ENCODE measurements at places on chromosomes 3 and 15.

GRCh38 chr15:51191766-51192165 lies 97.1 kb upstream of the TNFAIP8L3 start:
- DNase-seq: no peak

DNA sequence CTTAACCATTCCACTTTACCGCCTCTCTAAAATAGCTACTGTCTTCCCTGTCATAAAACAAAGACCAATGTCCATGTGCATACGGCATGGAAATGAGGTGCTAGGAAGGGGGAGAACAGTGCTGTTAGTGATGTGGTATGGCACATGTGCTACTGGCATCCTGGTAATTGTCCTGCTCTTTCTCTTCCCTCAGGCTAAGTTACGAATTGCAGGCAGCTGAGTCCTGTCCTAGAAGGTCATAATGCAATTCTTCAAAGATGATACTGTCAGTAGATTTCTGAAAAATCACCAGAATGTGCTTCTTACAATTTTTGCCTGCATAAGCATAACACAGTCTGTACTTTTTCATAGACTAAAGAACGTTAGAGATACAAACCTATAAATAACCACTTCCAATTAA lies 216.8 kb downstream of the RSL24D1 start:
- no peak for DNase-seq

DNA sequence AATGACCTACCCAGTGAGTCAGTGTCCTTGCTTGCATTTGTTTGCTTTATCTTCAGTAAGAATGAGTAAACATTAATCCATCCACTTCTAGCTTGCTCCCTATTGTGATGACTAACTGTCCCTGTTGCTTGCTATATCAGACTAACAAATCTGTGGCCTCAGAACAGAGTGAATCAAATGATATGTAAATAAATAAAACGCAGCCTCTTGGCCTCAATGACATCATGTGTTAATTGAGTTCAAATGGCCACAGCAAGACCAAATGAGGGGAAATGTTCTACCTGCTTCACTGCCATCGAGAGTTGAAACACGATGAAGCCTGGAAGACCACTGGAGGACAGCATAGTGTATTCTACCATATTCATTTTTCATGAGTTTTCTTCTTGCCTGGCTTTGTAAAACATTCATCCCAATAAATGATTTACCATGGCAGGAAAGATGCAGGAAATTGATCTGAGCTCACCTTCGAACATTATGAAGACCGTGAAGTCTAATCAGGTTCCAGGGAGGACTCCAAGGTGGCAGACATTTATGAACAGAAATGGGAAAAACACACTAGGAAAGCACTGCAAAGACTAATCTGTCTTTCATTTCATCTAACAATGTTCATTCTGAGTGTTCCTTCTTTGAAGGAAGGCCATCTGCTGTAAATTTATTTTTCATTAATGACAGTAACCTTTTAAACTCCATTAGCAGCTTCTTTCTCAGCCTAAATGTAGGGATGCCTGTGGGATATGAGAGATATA lies 1144.5 kb downstream of the TUSC7 start:
- no peak for DNase-seq

DNA sequence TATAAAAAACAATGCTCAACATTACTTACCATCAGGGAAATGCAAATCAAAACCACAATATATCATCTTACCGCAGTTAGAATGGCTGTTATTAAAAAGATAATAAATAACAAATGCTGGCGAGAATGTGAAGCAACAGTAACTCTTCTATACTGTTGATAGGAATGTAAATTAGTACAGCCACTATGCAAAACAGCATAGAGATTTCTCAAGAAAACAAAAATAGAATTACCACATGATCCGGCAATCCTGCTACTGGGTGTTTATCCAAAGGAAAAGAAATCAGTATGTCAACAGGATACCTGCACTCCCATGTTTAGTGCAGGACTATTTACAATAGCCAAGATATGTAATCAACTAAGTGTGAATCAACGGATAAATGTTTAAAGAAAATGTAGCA lies 48.1 kb downstream of the ADAM10 start:
- no peak for DNase-seq

DNA sequence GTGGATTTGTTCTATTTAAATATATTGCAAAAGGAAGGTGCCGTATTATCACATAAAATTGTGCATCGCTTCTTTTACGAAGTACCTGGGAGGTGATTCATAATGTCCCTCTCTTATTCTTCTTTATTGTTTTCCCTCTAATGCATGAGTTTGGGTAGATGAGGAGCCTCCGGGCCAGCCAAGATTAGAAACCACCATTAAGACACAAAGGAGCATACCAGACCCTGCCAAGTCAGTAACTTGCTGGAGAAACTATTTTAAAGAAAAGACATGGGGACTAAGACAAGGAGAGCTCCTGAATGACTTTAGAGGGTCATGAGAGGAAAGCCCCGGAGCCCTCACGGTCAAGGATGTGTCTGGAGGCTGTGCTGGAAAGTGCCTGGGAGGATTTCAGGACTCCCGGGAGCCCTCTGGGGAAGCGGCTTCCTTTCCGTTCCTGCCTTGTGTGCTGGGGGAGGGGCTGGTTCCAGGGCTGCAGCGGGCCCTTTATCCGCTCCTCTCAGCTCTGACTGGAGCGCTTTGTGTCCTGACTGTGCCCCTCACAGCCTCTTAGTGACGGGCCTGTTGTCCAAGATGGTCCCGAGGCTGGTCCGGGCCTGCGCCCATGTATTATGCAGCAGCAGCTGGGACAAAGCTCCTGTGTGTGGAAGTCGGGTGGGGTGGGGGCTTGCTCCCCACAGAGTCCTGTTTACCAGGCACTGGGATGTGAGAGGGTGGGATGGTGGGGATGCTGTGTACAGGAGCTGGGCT lies 35.7 kb downstream of the CORO2B start:
- DNase-seq: peak; percentile 100

DNA sequence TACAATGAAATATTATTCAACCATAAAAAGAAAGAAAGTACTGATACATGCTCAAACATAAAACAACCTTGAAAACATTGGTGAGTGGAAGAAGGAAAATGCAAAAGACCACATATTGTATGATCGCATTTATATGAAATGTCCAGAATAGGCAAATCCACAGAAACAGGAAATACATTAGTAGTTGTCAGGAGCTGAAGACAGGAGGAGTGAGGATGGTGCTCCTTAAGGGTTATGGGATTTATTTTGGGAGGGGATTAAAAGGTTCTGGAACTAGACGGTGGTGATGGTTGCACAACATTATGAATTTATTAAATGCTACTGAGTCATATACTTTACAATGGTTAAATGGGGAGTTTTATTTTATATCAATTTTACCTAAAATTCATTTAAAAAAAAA lies 12.1 kb upstream of the MAGI1 start:
- no peak for DNase-seq

- DNase-seq: no peak
These were observed 1.9 kb downstream of the TKT start for GRCh38 chr3:53253707-53254508.

DNA sequence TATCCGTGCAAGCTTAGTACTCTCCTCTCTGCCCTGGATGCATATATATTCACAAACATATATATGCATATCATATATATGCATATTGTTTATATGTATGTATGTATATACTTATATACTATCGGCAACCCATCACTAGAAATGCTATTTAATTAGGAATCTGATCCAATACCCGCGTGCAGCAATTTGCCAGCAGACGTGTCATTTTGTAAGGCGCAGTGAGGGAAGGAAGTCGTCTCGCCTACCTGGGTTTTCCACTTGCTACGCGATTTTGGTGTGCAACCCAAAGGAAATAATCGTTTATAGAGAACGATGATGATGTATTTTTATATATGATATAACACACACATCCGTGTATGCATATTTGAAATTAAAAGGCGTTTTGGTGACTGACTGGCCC lies 5.6 kb upstream of the FEZF2 start:
- DNase-seq: no peak

GRCh38 chr15:43133430-43134156 lies at the start of gene TMEM62:
Gene TMEM62 (plus strand): TSS chr15:43133586. CDS start chr15:43133803, 217 bp downstream.
- DNase-seq: peak; percentile 71

DNA sequence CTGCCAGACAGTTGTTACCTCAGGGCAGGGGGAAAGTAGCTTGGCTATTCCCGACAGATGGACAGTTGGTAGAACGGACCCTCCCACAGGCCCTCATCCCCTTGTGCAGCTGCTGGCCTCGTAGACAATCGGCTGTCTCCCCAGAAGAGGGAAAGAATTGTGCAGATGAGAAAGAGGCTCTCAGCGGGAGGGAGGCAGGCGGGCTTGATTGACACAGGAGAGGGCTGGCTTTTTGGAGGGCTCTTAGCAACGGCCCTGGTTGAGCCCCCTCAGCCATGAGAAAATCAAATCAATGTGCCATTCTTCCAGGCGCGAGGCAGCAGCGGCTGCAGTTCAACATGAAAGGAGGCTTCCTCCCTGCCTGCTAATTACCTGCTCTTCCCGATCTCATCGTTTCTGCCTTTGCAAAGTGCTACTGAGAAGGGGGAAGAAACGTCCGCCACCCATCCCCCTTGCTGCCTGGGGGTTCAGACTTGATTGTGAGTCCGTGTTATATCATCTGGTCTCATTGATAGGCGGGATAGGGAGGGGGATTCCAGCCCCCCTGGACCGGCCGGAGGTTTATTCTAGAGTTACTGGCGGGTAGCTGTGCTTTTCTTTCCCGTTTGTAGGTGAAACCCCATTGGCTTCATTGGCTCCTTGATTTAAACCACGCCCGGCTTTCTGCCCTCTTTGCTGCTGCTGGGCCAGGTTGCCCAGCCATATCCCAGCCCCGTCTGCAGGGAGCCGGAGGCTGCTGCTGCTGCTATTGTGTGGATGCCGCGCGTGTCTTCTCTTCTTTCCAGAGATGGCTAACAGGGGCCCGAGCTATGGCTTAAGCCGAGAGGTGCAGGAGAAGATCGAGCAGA lies at the start of gene TAGLN3:
TSS of gene TAGLN3 (plus strand) at position 287 of the 848 bp plus-strand sequence. CDS start at position 788, 501 bp downstream.
- peak; percentile 48 for DNase-seq

DNA sequence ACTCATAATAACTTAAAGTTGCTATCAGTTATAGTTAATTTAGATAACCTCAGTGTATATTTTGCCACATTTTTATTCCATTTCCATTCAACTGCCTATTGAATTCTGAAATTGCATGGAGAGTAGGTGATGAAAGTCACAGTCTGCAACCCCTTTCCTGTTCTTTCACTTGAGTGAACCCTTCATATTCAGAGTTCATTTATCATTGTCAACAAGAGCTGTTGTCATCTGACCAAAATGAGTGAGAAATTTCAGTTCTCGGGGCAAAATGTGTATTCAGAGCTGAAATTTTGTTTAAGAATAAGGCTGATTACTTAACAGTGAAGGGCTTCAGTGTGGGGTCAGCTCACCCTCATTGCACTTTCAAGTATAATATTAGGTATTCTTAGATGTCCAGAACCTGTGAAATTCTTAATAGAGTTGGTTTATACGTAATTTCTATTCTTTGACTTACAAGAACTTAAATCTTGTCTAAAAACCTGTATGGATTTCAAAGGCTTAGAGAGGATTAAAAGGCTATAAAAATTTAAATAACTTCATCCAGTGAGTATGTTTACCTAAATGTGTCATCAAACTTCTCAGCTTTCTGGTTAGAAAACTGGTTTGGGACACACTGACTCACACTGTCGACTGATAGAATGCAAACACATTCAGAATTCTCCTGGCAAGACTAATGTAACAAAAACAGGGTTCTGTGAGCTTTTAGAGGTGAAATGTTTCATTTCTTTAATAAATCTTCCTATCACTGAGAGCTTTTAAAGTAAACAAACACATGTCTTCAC lies 92.2 kb downstream of the CMSS1 start:
- no peak for DNase-seq

DNA sequence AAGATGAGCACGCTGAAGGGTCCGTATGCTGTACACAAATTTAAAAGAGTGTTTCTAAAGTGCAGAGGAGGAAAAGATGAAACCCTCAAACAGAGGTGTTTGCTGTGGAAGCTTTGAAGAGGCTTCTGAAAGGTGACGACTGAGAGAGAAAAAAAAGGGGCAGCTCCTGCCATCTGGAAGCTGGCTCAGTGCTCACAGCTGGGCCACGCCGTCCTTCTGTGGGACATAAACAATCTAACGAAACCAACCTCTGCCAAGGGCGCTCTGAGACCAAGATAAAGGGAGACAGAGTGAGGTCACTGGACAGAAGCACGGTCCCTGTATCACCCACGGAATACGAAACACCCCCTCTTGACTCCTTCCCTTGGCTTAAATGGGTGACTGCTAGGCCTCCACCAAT lies 96.3 kb upstream of the SLC6A6 start:
- DNase-seq: no peak

- no peak for DNase-seq
These were observed 47.8 kb upstream of the ADGRG7 start for GRCh38 chr3:100561459-100562158.

Data from globus pallidus (tissue), 1 donor.